NCI-H1092 (cell line): ENCODE measurements at places on chromosomes 13 and 19.

DNA sequence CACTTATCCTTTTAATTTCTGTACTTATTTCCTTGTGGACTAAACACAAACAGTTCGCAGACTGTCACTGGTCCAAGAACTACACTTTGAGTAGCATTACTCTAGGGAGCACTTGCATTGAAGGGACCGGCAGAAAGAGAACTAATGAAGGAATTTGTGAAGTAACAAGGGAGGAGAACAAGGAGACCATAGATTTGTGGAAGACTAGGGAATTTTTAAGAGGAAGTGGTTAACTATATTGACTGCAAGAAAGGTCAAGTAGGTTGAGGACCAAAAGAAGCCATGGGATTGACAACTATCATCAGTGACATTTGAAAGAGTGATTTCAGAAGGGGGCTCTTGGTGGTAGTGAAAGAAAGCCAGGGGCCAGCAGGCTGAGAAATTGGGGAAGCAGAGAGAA is 4.0 kb upstream of the RB1 start:
- no peak for DNase-seq

DNA sequence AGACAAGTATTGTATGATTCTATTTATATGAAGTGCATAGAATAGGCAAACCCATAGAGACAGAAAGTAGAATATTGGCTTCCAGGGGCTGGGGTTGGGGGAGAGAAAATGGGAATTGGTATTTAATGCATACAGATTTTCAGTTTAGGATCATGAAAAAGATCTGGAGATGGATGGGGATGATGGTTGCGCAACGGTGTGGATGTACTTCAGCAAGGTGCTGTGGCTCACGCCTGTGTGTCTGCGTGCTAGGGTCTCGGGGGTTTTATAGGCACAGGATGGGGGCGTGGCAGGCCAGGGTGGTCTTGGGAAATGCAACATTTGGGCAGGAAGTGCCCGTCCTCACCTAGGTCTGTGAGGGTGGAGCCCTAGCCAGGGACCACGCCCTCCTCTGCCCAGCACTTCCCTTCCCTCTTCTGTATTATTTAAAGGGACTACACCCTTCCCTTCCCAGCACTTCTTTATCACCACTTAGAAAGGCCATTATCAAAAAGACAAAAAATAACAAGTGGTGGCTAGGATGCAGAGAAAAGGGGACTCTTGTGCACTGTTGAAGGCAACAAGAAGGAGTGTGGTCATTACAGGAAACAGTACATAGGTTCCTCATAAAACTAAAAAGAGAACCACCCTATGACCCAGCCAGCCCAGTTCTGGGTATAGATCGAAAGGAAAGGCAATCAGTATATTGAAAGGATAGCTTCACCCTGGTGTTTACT is 29.0 kb downstream of the LILRB4 start:
- no peak for DNase-seq

GRCh38 chr19:46896076-46896794 is 35.4 kb downstream of the ARHGAP35 start:
- no peak for DNase-seq

GRCh38 chr13:31663880-31664585 is 75.3 kb upstream of the RXFP2 start:
- DNase-seq = no peak

- DNase-seq = no peak
These were observed 2.9 kb upstream of the FTL start for GRCh38 chr19:48962029-48962848.

GRCh38 chr19:2070436-2070827 is 19.4 kb upstream of the MKNK2 start:
- DNase-seq = no peak

DNA sequence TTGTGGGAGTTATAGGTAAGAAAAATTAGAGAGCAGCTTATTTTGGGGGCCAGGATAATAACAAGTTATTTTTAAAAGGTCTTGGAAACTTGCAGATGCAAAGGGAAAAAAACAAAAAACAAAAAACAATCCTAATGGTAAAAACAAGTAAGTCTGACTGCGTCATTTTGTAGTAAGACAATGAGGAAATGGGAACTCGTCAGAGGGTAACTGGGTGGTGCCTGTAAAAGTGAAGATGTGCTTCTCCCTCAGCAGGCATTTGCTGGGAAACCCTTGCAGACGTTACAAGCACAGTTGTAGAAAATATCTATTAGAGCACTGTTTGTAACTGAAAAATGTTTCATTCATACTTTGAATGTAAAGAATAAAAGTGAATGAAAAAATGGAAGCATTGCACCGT is 2.2 kb upstream of the TNFSF13B start:
- DNase-seq = no peak

- DNase-seq = peak; percentile 6
These were observed 924 bp downstream of the RGCC start for GRCh38 chr13:41458187-41458760.

DNA sequence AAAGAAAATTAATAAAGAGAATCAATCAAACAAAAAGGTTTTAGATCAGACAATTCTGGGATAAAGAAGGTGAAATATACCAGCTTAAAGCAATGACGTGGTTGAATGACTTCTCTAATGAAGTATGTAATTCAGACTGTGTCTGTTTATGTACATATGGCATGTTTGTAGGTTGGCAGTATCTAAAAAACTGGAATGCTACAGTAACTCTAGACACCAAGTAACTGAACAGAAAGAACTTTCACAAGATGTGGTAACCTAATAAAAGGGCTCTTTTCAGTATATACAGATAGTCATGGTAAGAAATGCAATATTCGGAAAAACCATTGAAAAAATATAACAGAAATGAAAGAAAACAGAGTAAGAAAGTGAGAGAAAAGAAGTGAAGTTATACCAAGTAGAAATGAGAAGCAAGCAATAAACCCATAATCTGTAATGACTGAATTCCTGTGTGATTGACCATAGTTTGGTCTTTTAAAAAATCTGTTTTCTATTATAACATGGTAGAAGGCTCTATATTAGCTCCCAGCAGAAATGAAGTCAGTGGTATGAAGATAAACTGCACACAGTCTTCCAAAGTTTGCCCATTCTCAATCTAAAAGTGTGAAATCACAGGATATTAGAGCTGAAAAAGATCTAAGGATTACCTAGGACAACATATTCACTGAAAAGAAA is 31.4 kb downstream of the ELF1 start:
- DNase-seq = no peak

DNA sequence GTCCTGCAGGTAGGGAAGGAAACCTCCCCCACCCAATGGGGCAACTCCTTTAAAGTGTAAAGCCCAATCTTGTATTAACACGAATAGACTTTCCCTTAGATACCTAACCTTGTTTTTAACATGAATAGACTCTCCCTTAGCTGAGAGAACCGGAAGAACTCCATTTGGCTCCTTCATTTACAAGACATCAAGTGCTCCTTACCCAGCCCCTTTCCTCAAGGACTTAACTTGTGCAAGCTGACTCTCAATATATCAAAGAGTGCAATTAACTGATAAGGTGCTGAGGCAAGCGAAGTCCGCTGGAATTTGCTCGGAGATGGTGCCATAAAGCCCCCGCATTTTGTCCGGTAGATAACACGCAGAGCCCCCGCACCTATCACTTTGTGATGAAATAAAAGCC is 9.9 kb upstream of the ZNF90 start:
- DNase-seq = no peak

DNA sequence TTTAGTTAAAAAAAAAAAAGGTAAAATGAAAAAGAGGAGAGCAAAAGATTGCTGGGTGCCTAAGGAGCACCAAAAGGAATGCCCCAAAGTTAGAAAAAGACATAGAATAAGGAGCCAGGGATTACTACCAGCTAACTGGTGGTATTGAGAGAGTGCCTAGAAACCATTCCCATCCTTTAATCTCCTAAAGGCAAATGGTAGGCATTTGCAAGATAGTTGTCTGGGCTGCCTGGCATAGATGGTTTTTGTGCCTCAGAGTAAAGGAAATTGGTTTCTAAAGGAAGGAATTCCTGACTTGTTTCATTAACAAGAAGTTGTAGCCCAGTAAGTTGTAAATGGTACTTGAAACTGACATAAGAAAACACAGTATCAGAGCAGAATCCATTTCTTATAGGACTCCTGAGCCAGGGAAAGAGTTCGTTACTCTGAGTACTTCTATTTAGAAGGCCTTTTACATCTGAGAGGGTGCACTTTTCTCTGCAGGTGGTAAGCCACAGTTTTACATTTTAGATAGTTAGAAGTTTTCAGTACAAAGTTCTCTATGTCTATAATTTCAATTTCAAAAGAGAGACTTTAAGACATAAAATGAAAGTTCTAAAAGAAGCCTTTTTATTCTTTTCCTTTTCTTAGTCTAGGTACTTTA is 92.6 kb downstream of the OLFM4 start:
- no peak for DNase-seq

- DNase-seq = no peak
These were observed 37.1 kb downstream of the TSHZ3 start for GRCh38 chr19:31312009-31312676.

GRCh38 chr13:43294412-43294811 is 271.0 kb downstream of the DNAJC15 start:
- no peak for DNase-seq

DNA sequence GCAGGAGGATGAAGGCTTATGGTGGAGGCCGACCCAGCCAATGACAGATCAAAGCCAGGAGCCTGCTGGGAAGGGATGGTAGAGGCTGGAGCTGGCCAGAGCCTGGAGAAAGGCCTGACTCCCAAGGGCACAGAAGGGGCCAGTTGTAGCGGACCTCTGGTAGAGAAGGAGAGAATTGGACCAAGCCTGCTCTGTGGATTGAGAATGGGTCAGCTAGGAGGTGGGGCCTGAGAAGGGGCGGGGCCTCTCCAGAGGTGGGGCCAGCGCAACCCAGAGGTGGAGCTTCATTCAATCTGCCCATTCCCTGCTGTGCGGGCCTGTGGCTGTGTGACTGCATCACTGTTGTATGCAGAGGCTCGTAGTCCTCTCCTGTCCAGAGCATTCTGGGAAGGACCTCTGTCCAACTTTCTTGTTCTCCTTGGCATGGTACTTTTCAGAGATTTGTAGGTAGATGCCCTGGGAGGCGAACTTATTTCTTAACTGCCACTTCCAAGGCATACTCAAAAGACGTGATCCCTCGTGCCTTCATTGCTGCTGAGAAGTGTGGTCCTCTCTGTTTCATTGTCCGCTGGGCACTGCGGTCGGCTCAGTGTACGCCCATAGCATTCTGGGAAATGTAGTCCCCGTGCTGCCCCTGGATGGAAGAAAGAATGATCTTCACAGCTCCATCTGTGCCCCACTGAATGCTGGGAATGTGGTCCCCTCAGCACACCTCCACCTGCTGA is 6.7 kb downstream of the GRIN2D start:
- DNase-seq = no peak

DNA sequence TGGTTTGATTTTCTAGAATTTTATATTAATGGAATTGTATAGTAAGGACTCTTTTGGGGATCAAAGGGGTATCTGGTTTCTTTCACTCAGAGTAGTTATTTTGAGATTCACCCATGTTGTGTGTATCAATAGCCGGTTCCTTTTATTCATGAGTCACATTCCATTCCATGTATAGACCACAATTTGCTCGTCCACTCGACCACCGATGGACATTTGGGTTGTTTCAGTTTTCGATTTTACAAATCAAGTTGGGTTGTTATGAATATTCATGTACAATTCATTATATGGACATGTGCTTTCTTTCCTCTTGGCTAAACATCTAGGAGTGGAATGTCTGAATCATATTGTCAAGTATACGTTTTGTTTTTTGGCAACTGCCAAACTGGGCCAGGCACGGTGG is 9.6 kb upstream of the EMP3 start:
- DNase-seq = no peak

DNA sequence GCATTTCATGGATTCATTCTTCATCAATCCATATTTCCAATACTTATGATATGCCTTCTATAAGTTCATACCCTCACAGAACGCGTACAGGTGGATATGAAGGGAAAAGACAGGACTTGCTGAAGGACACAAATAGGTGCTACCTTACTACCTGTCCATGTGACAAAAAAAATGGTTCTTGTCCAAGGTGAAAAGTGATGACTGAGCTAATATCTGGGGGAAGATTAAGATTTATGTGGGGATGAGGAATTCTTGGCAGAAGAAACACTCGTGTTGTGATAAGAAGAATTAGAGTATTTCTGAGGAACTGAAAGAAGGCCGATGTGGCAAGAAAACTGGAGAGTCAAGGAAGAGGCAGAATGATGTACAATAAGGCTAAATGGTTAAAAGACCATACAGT is 356.4 kb upstream of the ATXN8OS start:
- no peak for DNase-seq
